Sciatic nerve (tissue), 2 donors: ENCODE measurements at places on chromosomes 16 and 17.

GRCh38 chr17:58920773-58921172 lies 165.1 kb downstream of the PPM1E start:
- DNase-seq, result no peak

DNA sequence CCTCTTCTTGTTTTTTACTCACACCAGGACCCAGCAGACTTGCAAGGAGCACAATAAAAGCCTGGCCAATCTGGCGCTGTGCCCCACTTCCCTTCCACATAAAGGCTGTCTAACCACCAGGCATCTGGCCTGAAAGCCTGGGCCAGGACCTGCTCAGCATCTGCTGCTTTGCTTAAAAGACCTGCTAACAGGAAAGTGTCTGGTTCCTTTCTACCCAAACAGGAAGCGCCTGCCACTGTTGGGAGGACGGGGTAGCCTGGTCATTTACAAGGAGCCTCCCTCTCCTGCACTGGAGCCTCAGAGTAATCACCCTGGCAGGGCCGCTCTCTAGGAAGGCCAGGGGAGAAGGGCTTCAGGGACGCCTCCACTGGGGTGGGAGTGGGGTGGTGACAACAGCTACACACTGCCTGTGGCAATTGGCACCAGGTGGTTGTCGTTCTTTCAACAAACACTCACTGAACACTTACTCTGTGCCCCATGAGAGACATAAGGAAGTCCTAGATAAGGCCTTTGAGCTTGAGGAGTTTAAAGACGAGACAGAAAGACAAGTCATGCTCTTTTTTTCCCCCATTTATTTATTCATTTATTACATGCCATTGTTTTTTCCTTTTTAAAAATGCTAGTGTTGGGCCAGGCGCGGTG lies 6.3 kb upstream of the MMP28 start:
- peak; percentile 83 for DNase-seq

DNA sequence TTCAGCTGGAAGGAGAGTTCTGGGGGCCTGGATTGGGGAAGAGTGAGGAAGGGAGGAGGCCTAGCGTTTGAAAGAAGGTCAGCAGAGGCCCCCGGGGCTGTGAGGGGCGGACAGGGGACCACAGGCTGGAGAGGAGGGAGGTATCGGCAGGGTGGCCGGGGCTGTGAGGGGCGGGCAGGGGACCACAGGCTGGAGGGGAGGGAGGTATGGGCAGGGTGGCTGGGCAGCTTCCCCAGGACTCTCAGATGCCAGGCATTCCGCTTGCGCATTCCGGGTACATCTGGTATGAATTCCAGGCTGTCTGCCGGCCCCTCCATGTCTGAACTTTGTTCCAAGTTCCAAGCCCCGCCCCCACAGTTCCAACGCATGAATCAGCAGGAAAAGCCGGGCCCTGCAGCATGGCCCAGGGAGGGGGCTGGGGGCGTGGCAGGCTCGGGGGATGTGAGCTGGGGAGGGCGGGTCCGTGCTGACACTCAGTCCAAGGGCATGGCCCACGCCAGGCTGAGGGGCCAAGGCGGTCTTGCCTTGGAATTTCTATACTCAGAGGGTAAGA lies 4.3 kb upstream of the TLCD2 start:
- DNase-seq, result peak; percentile 99

DNA sequence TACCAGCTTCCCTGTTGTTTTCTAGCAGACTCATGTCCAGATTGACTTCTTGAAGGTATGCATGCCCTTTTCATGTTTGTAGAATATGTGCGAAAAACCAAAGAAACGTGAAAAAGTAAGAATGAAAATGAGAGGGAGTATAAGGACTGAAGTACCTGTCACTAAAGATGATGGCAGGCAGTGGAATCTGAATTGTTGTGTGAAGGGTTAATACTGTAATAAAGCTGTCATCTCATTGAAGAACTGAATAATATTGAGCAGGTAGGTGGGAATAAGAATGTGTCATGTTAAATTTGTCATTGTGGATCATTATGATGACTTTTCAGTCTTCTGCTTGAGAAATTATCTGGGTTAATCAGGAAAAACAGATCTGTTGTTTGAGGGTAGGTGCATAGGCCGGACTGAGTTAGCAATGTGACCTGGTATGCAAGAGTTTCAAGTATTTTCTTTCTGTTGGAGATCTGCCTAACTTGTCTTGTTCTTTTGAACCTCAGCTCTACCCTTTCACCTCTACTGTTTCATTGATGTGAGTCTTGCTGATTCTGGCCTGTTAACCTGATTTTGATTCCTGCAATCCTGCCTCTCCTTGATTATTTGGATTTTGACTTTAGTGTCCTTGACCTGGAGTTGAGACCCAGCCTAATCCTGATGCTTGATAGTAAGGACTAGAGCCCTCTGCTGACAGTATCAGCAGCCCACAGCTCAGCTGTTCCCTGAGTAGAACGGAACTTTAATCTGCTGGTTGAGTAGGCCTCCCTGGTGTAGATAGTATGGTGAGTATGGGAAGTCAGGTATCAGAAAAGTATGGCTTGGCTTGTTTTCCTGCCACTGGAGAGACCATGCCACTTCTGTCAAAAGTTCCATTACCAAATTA lies 64.6 kb downstream of the MAP2K4 start:
- no peak for DNase-seq

- no peak for DNase-seq
Observed at GRCh38 chr16:84357191-84357651, 11.1 kb upstream of the ATP2C2 start.

GRCh38 chr16:71762186-71762585 lies 37.7 kb upstream of the PHLPP2 start:
- no peak for DNase-seq

DNA sequence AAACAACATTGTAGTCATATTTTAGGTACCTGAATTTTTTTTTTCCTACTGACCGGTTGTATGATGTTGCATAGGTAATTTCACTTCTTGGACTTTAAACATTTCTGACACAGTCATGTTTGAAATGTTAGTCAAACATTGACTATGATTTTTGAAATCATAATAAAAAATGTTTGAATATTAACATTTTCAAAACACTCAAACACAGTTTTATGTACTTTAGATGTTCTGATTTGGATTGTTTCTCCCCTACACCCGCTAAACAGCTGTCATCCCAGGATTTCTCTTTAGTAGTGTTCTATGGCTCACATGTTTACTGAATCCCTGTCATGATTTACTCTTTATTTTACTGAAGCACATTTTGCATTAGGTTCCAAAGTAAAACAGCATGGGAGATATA lies 102.9 kb upstream of the NPEPPS start:
- DNase-seq, result no peak

DNA sequence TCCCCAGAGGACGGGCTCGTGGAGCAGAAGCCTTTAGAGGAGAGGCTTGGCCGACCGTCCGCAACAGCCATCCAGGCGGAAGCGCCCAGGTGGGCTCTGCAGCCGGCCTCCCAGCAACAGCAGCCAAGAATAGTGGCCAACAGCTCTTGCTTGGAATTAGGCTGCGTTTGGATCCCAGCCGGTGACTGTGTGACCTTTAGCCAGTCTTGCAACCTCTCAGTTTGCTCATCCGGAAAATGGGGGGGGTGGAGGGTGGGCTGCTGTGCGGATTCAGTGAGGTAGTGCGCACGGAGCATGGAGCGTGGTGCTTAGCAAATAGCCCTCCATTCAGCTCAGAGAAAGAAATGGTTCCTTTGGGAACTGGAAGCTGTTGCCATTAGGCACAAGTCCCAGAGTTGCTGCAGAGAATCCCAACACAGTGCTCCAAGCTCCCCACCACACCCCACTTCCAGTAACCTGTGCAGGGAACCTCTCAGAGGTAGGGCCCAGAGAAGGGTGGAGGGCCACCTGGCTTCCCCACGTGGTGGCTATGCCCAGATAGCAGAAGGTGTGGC lies 46.7 kb downstream of the RTN4RL1 start:
- DNase-seq, result no peak

- DNase-seq, result peak; percentile 80
Observed at GRCh38 chr16:1378804-1379303, 27.1 kb downstream of the GNPTG start.

DNA sequence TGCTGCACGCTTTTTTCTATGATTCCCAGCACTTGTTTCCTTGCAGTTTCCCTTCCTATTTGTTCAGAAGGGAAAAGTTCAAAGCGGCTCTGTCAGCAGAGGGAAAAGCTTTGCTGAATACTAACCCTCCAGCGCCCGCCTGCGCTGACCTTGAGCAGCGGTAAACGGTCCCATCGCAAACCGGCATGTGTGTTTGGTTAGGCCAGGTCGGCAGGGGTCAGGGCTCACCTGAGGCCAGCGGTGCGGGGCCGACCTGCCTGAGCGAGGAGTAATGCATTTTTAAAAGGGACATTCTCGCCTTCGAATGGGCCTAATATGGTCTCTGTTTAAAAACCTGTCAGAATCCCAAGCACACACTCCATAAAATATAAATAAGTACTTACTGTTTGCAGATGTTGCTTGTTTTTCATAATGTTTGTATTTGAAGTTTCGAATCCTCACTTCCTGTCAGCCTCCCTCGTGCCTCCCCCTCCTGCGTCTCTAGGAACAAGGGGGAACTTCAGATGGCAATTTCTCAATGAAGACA lies 110.1 kb downstream of the IRX3 start:
- DNase-seq, result no peak

DNA sequence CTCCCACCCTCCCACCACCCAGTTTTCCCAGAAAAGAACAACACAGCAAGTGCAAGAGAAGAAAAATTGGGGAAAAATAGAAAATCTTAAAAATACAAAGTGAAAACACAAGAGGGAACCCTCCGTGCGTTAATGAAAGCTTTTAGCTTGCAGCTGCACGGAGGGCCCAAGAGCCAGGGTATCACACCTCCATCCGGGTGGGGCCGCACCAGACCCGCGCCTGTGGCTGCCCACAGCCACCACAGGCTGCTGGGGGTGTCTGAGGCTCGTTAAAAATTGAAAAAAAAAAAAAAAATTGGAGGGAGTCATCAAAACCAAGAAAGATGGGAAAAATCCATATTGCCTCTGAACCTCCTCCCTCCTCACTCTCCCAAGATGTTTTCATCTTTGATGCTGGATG lies 18.6 kb downstream of the ENGASE start:
- DNase-seq, result no peak

DNA sequence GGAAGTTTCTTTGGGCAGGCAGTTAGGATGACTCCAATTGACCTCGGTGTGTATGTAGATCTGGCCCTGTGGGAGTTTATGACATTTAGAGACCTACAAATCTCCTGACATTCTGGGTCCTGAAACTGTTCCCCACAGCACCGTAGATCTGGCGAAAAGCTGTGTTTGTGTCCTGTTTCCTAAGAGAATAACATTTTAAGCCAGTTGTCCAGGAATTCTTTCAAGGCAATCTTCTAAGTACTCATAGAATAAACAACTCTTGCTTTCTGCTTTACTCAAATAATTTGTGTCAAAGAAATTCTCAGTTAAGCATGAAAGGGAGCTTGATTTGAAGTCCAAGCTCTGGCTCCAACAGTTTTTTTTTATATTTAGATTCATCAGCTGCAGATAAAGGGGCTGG lies 78.5 kb upstream of the ELAC2 start:
- no peak for DNase-seq

DNA sequence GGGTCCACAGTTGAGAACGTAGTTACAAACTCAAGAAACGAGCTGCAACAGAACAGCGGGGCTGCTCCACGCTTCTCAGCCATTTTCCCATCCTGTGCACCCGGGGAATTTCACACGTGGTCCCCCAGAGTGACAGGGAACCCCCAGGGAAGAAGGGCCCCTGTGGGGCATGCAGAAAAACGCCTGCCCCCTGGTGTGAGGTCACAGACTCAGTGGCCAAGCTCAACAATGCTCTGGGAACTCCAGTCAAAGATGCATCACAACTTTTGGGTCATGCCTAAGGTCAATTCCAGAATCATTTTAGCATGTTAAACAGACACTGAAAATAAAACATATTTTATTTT lies 115.4 kb downstream of the ZNF778 start:
- DNase-seq, result no peak

DNA sequence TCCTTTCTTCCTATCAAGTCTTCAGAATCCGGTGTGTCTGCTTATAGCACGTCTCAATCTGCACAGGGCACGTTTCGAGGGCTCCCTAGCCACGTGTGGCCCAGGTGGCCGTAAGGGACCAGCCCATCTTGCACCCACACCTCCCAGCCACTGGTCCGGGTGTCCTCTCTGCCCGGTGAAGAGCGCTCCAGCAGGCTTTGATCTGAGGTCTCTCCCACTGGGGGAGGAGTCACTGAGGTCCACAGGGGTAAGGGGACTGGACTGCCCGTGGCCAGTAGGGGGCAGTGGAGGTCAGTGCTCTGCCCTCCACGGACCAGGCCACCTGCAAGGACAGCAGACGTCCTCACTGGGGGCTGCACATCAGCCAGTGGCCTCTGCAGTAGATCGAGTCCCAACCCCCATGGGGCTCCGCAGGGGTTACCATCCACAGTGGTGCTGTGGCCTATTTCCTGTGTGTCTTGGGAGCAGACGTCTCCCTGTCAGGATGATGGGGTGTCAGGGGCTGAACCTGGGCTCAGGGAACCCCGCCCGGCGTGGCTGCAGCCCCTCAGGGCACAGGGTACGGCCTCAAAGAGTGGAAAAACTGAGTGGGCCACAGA lies 204.1 kb upstream of the CIBAR2 start:
- peak; percentile 75 for DNase-seq

DNA sequence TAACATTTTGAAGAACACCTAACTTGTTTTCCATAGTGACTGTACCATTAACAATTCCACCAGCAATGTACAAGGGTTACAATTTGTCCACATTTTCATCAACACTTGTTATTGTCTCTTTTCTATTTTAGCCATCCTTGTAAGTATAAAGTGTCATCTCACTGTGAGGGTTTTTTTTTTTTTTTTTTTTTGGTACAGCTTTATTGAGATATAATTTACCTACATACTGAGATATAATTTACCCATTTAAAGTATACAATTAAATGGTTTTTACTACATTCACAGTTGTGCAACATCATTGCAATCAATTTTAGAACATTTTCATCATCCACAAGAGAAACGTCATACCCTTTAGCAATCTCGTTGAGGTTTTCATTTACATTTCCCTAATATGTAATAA lies 17.9 kb upstream of the TMIGD1 start:
- no peak for DNase-seq

GRCh38 chr17:77489893-77490255 lies 349.1 kb downstream of the SEC14L1 start:
- peak; percentile 90 for DNase-seq

- no peak for DNase-seq
Observed at GRCh38 chr16:88412766-88413165, 30.0 kb downstream of the ZNF469 start.

DNA sequence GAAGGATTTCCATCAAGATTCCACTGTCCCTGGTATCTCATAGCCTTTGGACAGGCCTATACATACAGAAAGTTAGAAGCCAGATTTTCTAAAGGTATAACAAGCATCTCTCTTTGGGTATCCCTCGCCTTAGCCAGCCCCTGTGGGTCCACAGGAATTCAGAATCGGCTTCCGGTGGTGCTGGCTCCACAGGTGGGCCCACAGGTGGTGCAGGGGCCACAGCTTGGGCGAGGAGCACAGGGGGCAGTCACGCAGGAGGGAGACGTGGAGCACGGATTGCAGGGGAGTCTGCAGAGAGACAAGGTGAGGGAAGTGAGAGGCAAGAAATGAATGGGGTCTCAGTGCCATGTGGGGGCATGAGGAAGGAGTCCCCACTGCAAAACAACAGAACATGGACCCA lies 3.5 kb downstream of the KRT38 start:
- no peak for DNase-seq

GRCh38 chr17:73514146-73514863 lies 129.9 kb downstream of the SDK2 start:
- DNase-seq, result no peak
